ENCODE measurements at places on chromosomes 16 and 17. TPM values are rescaled to one million over a fixed set of nuclear protein-coding genes. Genes with fewer than 3 reads are reported as not detected.

CENPT gene
- 58.6 TPM for total RNA-seq

PIK3R6 gene
- total RNA-seq: 0.18 TPM

HOXB5 gene
- total RNA-seq: not detected

PMP22 gene
- 0.98 TPM for total RNA-seq

ABCC11 gene
- 0.22 TPM for total RNA-seq

CD300H gene
- not detected for total RNA-seq

CASKIN2 gene
- total RNA-seq: 6.9 TPM

CIBAR2 gene
- total RNA-seq: not detected

CRISPLD2 gene
- 0.04 TPM for total RNA-seq

GRCh38 chr16:67208154-67208896 is 9.4 kb downstream of the ELMO3 start:
- peak; percentile 39 for DNase-seq

- no peak for DNase-seq
These were observed 17.1 kb downstream of the HIGD1B start for GRCh38 chr17:44864831-44865230.

DNA sequence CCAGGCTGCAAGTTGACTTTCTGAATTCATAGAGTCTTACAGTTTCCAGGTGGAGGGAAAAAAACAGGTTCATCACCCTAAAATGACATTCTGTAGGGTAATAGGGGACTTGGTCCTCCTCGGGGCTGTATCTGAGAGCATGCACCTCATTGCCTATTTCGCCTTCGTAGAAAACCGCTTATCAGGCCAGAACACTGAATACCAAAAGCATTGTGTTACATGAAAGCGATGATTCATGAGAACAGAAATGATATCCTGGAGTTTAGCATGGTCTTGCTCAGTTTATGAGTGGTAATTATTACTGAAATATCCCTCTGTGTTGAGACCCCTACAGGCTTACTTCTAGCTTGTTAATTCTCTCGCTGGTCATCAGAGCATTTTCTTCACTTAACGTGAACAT is 61.4 kb upstream of the ARHGAP44 start:
- no peak for DNase-seq

DNA sequence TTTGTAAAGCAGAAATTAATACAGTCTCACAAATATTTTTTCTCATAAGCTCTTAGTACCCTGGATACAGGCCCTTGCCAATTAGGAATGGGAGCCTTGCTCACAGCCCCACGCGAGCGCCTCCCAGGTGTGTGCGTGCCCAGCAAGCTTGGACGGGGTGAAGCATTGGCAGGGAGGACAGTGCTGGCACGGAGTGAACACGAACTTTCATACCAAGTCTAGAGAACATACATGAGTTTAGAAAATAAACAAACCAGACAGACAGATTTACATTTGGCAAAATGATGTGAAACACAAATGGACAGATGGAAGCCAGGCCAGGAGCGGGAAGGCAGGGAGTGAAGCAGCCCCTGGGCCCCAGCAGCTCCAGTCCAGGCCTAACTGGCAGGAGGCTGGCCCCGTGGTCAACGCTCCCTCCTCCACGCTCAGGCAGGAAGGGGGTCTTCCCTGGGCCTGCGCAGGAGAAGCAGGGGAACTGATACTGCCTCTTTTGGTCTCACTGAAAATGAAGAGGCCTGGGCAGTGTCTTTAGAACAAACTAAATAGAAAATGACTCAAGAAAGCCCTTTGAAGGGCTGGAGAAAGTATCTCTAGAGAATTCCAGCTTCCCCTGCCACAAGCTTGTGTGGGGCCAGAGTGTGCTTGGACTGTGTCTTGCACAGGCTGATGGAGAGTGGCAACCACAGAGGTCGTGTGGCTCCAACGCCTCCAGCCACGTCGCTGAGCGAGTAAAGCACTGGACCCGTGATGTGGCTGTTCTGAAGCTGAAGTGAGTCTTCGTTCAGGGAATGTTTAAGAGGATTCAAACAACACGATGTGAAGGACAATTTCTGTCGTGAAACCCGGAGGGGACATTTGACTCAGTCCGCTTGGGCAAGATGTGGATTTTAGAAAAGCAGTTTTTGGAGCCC is 9.9 kb upstream of the FOXJ1 start:
- DNase-seq: no peak

GRCh38 chr17:62723842-62724241 is 84.3 kb downstream of the MARCHF10 start:
- DNase-seq: no peak

- no peak for DNase-seq
These were observed 48.2 kb upstream of the MGAT5B start for GRCh38 chr17:76820039-76820438.

- DNase-seq: no peak
These were observed 9.2 kb downstream of the SEZ6 start for GRCh38 chr17:28996554-28997096.

GRCh38 chr17:81838753-81839255 is 4.0 kb upstream of the PPP1R27 start:
- no peak for DNase-seq

- no peak for DNase-seq
These were observed 13.1 kb upstream of the CDC42EP4 start for GRCh38 chr17:73324711-73325526.

GRCh38 chr17:78450696-78451345 is 72.4 kb downstream of the PGS1 start:
- no peak for DNase-seq

GRCh38 chr17:74196541-74197317 is 6.7 kb upstream of the RPL38 start:
- no peak for DNase-seq

GRCh38 chr17:59702304-59702703 is 4.9 kb downstream of the PTRH2 start:
- DNase-seq: no peak

DNA sequence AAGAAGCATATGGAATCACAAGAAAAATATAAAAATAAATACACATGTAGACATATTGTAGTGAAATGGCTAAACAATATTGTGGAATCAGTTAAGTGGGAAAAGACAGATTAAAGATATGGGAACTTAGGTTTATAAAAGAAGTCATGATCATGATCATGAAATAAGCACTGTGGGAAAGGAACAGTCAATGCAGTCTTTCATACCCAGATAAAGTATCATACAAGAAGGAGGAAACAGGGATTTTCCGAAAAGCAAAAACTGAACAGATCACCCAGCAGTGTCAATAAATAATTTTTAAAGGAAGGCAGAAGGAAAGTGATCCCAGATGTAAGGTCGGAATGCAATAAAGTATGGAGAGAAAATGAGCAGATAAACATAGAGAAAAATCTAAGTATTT is 71.6 kb downstream of the NETO2 start:
- no peak for DNase-seq

DNA sequence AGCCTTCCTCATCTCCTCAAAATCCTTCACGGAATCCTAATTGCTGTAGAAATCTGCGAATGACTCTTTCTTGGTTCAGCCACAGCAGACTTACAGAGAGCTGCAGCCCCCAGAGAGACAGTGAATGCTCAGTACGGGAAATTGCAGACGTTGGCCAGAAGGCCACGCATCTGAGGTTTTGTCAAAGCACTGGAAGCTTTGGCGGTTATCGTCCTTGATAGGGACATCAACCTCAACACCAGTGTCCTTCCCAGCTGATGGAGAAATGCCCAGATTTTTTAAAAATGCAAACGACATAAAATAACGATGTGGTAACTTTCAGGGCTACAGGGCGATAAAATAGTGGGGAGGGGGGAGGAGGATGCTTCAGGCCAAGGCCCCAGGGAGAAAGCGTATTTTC is 166.6 kb upstream of the CIBAR2 start:
- no peak for DNase-seq

GRCh38 chr17:55161935-55162555 is 102.7 kb upstream of the HLF start:
- DNase-seq: no peak

- no peak for DNase-seq
These were observed 36.1 kb upstream of the CMIP start for GRCh38 chr16:81408409-81408950.

- DNase-seq: no peak
These were observed 20.9 kb downstream of the RGS9 start for GRCh38 chr17:65158041-65158440.

DNA sequence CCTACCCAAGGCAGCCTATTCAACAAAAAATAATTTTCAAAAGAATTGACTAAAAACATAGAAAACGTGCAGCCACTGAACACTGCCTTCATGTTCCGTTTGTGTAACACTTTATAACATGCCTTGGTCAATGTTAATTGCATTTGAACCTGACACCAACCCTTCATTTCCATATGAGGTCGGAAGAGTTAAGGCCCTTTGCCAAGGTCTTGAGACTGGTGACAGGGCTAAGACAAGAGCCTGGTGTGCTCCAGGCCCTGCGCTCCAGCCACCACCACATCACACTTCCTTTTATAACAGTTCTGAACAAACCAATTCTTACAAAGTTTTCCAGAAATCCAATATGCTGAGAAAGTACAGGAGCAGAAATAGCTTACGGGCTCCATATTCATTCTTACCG is 4.2 kb downstream of the BBS2 start:
- DNase-seq: no peak
